Esophagus mucosa (tissue), 1 donor: ENCODE measurements at places on chromosomes 11 and 22.
A peak's percentile ranks its signal among the peaks of the same experiment; 100 is the strongest.

DNA sequence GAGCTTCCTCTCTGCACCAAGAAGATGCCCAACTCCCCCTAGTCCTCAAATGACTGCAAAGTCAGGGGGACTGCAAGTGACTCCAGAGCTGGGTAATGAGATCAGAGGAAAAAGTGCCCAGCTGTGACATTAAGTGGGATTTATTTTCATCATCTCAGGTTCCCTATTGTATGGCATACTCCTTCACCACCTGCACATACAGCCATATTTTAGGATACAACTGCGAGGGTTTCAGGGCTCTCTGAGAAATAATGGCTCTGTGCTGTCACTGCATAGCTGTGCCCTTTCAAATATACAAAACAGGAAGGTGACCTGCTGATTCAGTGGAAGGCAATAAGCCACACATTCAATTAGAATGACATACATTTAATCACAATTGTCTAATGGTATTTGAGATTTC lies 45.6 kb upstream of the PLET1 start:
- ATAC-seq = no peak

- no peak for ATAC-seq
Observed at GRCh38 chr11:7543302-7543701, 29.5 kb downstream of the PPFIBP2 start.

DNA sequence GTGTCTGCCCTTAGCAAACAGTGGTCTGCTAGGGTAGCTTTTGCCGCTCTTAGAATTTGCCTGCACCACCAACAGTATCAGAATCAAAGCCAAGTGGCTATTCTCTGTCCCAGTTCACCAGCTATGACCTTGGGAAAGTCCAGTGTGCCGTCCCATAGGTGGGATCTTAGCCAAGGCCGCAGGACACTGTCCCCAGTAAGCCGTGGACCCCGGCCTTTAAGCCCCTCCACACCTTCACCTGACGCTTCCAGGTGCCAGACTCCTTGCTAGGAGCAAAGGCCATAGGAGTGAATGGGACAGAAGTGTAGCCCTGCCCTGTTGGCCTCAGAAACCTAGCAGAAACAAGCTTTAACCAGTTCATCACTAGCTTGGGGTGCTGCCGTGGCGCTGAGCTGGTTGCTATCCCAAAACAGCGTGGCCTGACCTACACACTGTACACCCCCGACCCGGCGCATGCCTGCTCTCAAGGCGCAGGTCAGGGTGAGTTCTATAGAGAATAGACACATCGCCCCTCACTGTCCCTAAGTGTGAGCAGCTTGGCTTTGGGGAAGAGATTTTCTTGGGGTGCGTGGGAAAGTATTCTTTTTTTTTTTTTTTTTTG lies 4.5 kb downstream of the FADD start:
- ATAC-seq = no peak

GRCh38 chr11:1942558-1943260 lies 4.4 kb upstream of the MRPL23 start:
- no peak for ATAC-seq

DNA sequence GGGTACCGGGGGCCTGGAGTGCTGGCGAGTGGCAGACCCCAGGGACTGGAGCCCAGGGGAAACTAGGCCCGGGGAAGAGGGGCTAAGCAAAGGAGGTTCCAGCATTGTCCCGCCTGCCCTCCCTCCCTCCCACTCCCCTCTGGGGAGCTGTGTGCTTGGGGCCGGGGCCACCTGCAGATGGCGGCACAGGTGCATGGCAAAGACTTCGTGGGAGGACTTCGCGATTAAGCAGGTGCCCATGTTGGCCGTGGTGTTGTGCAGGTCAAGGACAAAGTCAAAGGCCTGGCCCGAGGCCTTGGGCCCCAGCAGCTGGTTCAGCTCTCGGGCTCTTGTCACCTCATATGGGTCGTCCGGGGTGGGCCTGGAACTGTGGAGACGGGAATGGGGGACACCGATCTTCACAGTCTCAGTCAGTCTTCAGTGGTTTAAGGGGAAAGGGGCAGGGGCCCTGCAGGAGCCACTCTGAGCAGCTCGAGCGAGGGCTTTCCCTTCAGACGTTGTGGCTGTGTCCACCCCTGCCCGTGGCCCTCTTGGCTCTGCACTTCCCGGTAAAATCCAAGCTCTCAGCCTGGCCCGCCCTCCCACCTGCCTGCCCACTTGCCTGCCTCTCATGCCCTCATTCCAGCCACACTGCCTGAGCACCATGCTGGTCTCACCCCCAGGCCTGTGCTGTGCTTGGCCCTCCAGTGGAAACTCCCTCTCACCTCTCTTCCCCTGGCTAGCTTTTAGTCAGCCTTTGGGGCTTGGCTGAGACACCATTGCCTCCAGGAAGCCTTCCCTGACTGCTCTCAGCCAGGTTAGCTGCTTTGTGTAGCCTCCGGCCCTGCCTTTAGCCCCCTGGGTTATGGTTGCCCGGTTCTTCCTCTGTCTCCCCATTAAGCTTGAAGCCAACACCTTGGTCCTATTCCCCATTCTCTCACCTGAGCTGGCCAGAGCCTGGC lies 4.7 kb downstream of the ACY3 start:
- no peak for ATAC-seq

DNA sequence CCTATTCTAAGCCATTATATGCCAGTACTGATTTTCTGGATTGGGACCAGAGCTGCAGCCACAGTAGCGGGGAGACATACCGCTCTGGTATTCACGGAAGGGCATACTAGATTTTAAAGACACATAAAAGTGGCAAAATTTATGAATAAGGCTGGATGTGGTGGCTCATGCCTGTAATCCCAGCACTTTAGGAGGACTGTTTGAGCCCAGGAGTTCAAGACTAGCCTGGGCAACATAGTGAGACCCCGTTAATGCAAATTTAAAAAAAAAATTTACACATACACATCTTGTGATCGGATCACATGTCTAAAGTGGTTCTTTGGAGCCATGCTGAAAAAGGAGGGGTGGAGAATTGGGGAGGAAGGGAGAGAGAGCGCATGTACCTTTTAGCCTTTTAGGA lies 9.0 kb downstream of the RPL27A start:
- no peak for ATAC-seq

GRCh38 chr11:19742588-19743292 lies 30.1 kb downstream of the NAV2 start:
- peak; percentile 92 for ATAC-seq

DNA sequence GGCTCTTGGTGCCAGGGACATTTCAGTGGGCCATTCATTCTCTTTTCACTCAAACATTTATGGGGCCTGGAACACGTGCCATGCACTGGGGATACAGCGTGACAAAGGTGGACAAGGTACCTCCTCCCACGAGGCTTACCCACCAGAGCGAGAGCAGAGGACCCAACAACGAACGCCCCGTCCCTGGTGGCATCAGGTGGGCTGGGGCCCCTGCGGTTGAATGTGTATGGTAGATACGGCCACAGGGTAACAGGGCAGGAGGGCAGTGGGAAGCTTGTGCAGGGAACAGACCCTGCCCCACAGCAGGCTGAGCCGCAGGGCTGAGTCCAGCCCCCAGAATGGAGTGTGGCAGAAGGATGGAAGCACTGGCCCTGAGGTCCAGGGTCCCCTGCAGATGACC lies 81.1 kb downstream of the LRRC32 start:
- ATAC-seq = no peak

DNA sequence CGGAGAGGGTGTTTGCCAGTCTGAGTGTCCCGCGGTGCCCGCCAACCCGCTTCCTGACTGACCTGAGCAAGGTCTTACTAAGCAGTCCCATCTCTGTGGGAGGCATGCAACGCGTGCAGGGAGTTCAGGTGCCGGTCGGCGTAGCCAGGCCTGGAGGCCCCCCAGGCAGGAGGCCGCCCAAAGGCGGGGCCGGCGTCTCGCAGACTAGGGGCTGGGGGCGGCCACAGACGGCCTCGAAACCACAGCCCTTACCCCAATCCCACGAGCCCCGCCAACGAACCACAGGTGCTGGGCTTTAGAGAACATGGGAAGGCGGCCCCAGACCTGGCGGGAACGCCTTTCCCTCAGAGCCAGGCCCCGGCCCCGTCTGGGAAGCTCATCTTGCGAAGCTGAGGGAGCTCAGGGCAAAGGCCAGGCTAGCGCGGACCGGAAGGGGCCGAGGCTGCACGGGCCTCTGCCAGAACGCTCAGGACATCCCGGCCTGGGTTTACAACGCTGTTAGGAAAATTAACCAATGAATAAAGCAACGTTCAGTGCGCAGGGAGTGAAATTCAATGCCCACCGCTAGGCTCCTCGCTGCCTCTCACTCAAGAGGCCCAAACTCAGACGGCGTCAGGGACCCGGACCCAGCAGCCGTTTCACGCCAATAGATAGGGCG lies 2.1 kb upstream of the MTFP1 start:
- peak; percentile 19 for ATAC-seq

DNA sequence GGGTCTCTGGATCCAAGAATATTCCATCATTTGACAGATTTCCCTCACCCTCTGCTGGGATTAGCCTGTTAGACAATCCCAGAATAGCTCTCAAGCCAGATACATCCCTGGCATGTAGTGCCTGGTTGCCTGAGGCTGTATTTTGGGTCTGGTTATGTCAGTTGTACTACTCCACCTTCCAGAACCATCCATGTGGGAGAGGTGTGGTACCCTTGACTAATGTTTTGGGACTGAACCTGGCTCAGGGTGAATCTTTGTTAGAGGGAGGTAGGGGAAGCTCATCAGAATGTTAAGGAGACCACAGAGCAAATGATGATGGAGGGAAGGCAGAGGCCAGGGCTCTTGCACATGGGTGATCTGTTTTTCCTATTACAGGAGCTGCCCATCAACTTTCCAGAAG lies 5.2 kb downstream of the C11orf52 start:
- no peak for ATAC-seq

DNA sequence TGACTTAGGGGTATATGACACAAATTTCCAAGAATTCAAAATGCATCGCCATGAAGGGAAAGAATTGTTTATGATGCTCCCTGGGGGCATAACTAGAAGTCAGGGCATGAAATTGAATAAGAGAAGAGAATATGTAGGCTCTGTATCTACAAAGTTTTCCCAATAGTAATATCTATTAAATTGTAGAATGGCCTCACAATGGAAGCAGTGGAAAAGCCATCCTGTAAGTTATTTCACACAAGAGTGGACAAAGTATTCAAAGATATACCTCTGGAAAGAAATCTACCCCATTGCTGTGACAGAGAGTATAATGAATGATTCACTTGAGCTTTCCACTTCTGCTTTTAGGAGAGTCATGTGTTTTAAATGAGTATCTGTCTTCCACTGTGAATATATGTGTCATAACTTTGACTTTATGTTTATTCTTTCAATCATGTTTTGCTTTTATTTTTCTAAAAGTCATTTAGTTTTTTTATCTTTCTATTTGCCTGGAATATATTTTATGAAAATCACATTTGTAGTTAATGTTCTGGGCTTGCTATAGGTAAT lies 65.7 kb upstream of the DDI1 start:
- no peak for ATAC-seq

- ATAC-seq = no peak
Observed at GRCh38 chr11:84899740-84900139, 727.4 kb downstream of the DLG2 start.

DNA sequence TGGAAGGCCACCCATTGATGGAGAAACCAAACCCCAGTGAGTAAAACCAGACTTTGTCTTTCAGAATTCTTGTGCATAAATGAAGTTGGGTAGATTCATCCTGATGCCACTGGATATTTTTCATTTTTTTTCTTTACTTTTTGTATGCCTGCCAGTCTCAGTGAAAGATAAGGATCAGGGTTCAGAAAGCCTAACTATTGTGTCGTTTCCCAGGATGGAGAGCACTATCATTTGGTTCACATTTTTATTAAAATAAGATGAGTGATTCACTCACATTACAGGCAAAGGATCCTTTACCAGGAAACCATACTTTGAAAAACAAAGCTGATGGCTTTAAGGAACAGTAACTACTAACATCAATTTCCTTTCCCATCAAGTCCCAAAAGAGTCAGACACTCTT lies 52.0 kb downstream of the ARFGAP2 start:
- ATAC-seq = no peak

GRCh38 chr11:16001899-16002426 lies 354.4 kb downstream of the SOX6 start:
- ATAC-seq = peak; percentile 99

DNA sequence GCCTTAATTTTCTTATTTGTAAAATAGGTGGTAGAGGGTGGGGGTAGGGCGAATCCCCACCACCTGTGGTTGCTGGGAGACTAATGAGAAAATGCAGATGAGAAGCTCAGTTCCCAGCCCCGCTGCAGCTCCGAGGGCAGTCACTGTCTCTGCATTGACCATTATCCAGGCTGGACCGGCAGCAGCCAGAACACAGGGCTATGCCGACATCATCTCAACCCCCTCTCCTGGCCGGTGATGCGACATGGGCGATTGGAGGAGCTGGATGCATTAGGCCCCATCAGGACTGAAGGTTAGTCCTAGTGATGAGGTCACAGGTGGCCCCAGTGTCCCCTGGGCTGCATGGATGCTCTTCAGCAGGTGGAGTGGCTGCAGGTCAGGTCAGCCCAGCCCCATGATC lies 412.4 kb downstream of the CTTN start:
- no peak for ATAC-seq

DNA sequence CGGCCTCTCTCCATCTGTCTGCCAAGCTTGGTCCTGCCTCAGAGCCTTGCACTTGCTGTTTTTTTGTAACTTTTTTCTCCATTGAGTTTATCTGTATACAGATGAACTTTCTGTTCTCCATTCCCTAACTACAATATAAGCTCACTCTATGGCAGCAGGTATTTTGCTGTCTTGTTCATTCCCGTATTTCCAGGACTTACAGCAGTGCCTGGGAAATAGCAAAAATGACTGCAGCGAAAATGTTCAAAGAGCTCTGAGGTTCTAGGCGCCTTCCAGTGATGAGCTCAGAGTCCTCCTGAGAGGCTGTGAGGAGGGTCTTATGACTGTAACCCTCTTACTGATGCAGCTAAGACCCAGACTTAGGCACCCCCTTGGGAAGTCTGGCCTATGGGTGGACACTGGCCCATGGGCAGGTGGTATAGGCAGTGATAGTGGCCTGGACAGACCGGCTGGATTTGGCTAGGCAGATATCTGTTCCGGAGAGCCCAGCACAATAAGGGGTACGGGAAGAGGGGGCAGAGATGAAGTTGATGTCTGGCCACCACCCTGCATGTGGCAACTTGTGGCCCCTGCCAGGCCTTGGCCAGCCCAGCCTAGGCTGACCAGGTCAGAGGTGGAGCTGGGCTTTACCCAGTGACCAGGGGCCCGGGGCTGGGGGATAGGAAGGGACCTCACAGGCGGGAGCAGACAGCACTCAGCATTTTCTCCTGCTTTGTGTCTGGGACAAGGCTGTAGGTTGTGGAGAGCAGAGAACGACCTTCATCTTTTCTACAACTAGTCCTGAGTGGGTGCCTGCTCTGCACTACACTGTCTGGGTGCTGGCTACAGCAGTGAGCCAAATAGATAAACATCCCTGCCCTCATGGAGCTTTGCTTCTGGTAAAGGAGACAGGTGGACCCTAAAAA lies 4.6 kb downstream of the ATF4 start:
- ATAC-seq = no peak

- no peak for ATAC-seq
Observed at GRCh38 chr11:10778217-10778970, 27.3 kb downstream of the CTR9 start.

DNA sequence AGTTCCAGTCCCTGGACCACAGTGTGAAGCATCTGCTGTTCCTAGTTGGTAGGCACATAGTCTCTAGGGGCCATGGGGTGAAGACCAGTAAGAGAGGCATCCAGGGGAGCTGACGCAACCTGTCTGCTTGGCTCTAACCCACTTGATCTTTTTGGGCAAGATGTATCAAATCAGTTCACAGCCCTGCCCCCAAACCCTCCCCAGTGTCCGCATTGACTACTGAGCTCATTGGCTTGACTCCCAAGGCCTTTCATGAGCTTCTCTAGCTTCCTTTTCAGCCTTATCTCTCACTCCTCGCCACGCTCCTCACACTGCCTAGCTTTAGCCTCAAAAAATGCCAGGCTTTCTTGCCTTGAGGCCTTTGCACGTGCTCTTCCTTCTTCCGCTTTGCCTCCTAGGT lies 29.7 kb upstream of the ABCC8 start:
- no peak for ATAC-seq
